ENCODE measurements at places on chromosomes 4 and X. TPM values are rescaled to one million over a fixed set of nuclear protein-coding genes. Genes with fewer than 3 reads are reported as not detected.

The GPR173 gene
- total RNA-seq: 4.5 TPM

The CCDC160 gene
- total RNA-seq: 0.97 TPM

The TMEM150C gene
- 2.7 TPM for total RNA-seq

The MAGEB2 gene
- 0.13 TPM for total RNA-seq

The GUCY1B1 gene
- total RNA-seq: 0.59 TPM

The GABRQ gene
- total RNA-seq: 3.8 TPM

The KCTD8 gene
- total RNA-seq: 1.1 TPM

The PDE5A gene
- total RNA-seq: 15.7 TPM

The BMPR1B gene
- total RNA-seq: 0.72 TPM

The ZRSR2 gene
- 20.2 TPM for total RNA-seq

The YIPF7 gene
- total RNA-seq: not detected

The ZFP92 gene
- total RNA-seq: 0.66 TPM

The LONRF3 gene
- total RNA-seq: 0.33 TPM

The PASD1 gene
- total RNA-seq: not detected

The GYPA gene
- total RNA-seq: not detected

The DDIT4L gene
- 2.1 TPM for total RNA-seq

The MMRN1 gene
- not detected for total RNA-seq
